ENCODE measurements at places on chromosomes 11 and 22.

DNA sequence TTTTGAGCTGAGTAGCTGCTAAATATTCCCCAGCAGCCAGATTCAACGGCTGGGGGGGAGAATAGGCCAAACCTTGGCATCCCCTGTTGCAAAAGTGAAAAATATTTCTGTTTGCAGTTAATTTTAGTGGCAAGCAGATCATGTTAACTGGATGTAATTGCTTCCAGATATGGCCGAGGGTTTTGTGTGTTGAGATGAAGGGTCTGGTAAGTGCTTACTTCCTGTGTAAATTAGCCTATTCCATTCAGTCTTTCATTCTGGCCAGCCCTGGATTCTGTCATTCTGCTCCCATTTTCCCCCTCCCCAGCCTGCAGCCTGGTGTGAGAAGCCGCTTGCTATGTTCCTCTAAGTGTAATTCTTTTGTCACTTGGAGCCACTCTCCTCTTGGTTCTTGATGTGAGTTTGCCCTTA lies 17.4 kb downstream of the ZBTB16 start:
- DNase-seq, result no peak

GRCh38 chr11:109960831-109961230 lies 132.4 kb upstream of the ZC3H12C start:
- DNase-seq, result no peak

DNA sequence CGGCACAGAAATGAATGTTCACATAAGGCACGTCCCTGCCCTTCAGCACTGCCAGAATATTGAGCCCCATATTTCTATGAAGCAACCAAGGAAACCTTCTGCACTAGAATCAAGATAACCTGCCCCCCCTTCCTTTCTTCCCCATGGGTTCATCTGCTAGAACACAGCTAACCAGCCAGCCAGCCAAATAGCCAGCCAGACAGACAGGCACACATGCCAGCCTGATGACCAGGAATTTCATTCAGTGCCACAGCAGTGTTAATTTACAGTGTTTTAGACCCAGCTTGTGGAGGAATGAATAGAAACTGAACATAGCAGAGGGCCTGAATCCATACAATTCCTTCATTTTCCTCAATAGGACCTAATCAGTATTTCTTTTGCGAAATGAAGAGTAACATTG lies 57.0 kb downstream of the TENM4 start:
- no peak for DNase-seq

- DNase-seq, result no peak
Observed at GRCh38 chr22:35462498-35463230, 62.7 kb downstream of the MCM5 start.

DNA sequence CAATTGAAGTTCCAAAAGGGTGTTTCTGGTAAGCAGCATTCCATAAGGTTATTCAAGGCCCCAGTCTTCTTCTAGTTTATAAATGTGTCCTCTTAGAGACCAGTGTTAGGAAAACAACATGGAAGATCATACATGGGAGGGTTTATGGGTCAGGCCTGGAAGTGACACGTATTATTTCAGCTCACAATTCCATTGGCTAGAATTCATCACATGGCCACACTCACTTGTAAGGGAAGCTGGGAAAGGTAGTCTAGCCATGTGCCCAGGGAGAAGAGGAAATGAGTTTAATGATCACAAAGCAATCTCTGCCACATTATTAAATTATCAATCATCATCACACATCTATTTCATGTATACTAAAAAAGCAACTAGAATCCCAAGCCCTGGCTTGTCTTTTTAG lies 181.7 kb upstream of the TBCEL start:
- no peak for DNase-seq

DNA sequence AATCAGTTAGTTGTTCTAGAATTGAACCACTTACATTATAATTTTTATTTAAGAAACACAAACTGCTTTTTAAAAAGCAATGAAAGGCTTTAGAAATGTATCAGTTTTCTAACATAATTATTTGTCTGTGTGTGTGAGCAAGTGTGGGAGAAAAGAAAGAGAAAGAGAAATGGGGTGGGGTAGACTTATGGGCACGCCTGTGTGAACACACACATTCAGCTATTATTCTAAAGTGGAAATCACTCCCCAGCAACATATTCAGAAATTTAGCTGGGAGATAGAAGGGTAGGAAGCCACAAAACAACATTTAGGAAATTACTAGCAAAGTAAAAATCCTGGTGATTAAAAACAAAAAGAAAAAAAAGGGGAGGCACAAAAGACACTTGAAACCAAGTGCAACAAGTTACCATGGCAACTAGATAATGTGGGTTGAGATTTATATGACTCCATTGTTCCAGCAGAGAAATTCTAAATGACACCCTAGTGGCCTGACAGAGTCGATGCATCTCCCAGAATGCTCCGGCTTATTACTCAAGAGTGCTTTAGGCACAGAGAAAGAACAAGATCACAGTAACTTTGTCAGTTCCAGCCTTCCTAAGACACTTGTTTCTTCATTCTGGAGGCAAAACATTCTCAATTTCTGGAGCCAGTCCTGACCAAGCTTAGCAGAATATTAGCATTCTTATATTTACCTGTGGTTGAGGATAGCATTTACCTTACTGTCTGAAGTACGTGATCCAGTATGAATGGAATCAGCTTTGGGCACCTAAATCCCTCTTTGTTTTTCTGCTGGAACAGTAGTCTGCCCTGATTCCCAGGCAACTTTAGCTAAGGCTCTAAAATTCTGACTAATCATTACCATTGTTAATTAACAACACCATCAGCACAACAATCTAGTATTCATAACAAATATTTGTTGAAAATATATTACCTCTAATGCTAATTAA lies 444.4 kb downstream of the DLG2 start:
- DNase-seq, result no peak

DNA sequence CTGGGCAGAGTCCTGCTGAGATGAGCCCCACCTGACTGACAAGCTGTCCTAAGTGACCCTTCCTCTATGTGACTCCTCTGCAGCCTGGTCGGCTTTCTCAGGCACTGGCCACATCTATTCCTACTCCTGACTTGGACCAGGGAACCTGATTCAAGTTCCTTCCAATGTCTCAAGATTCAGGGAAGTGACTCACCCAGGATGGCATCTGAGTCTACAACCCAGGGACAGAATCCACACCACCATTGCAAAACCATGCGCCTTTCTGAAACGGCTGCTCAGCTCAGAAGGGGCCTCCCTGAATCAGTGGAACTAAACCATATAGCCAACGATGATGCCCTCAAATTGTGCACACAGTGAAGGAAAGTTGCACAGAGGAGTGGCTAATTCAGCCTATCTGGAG lies 63.9 kb upstream of the CSNK2A3 start:
- DNase-seq, result no peak
